ENCODE measurements at places on chromosomes 13 and 19. TPM values are rescaled to one million over a fixed set of nuclear protein-coding genes. Genes with fewer than 3 reads are reported as not detected.

Gene ZNF221
- total RNA-seq: 14.8 TPM

GRCh38 chr19:57709616-57710015 is 612 bp upstream of the ZNF154 start:
- DNase-seq: no peak

GRCh38 chr13:31209172-31209840 is 9.5 kb downstream of the B3GLCT start:
- DNase-seq: no peak

Gene FSD1
- 22.2 TPM for total RNA-seq

DNA sequence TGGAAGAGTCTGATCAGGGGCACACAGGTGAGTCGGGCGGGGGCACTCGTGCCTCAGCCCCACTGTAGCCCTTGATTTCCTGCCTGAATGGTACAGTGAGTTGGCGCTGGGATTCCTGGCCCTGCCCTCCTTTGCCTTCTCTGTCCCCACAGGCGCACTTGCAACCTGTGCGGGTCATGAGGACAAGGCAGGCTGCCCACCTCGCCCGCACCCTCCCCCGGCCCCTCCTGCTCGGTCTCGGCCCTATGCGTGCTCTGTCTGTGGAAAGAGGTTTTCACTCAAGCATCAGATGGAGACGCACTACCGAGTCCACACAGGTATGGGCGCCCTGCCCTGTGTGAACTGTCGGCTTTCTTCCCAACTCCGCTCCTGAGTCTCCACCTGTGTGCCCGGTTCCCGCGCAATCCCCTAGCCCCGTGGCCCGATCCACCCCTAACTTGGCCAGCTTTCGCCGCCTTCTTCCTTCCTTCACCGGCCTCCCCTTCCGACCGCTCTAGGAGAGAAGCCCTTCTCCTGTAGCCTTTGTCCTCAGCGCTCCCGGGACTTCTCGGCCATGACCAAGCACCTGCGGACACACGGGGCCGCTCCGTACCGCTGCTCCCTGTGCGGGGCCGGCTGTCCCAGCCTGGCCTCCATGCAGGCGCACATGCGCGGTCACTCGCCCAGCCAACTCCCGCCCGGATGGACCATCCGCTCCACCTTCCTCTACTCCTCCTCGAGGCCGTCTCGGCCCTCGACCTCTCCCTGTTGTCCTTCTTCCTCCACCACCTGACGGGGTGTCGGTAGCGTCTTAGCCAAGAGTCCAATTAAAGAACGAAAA is 1.6 kb upstream of the KMT2B start:
- DNase-seq: peak; percentile 50

DNA sequence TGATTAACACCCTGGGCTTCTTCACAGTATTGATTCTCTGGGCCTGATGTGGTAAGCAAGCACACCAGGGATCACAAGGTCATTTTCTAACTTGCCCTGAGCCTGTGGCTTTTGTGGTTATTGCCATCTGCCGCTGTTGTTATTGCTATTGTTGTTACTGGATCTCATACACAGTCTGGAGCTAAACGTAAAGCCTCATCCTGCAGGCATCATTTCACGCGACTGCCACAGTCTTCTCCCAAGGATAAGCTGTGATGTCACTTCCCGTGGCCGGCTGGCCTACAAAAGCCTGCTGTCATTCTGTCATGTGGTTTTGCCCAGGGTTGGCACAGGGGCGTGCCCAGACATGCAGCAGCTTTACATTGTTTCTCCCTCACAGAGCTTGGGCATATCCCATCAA is 154.0 kb upstream of the GPR12 start:
- DNase-seq: no peak

DNA sequence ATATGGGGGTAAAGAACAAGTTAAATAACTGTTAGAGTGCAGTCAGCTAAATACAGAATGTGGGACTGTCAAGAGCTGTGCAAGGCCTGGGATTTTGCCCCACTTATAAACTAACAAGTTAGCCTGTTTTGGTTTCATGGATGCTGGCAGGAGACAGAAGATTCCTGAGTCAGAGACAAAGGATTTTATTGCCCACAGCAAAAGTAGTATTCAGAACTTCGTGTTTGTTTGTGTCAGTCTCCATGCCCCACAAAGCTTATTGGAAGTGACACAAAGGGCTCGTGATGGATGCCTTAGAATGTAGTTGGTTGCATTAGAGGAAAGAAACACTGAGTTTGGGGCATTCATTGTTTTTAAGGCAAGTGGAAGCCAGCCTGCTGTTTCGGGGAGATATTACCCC is 22.2 kb upstream of the SPRYD7 start:
- no peak for DNase-seq

GRCh38 chr13:106517109-106517847 is 18.2 kb downstream of the EFNB2 start:
- no peak for DNase-seq

GRCh38 chr13:89372193-89372592 is 1701.0 kb downstream of the SLITRK5 start:
- DNase-seq: no peak

Gene CACTIN
- total RNA-seq: 43.9 TPM

GRCh38 chr13:45238945-45239795 is 38.3 kb upstream of the KCTD4 start:
- no peak for DNase-seq

DNA sequence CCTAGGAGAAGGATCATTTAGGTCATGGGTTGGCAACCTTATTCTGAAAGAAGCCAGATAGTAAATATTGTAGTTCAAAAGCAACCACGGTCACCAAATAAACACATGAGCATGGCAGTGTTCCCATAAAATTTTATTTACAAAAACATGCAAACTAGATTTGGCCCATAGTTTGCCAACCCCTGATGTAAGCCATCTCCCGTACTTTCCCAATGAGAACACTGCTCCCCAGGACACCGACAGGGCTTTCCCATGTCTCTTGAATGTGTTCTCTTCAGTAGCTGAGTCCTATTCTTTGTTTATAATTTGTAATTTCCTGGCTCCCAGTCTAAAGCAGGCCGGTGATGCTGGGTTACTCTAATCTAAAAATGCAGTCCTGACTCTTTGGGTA is 239.6 kb downstream of the LHFPL6 start:
- no peak for DNase-seq

Gene SBNO2
- 40.9 TPM for total RNA-seq

GRCh38 chr19:34428549-34429285 is 536 bp downstream of the UBA2 start:
- no peak for DNase-seq

GRCh38 chr13:41971848-41972247 is 10.9 kb upstream of the VWA8 start:
- DNase-seq: no peak

GRCh38 chr13:32863596-32863995 is 152.6 kb upstream of the KL start:
- DNase-seq: no peak

DNA sequence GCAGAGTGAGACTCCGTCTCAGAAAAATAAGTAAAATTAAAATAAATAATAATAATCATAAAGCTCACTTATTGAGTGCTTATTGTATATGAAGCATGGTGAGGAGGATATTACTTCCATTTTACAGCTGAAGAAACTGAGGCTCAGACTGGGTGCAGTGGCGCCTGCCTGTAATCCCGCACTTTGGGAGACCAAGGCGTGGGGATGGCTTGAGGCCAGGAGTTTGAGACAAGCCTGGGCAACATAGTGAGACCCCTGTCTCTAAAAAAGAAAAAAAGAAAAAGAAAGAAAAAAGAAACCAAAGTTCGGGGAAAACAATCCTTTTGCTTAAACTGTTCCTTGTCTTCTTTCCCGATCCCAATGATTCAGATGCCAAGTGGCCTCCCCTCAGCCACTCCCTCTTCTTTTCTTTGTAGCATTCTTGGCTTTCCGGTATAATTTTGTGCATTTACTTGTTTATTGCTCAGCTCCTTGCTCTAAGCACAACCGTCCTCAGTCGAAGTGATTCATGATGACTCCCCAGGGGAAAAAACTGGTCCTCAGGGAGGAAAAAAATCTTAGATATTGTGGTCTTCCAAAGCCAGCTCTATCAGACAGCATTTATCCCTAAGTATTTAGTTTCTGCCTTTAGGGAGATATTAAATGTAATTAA is 965 bp upstream of the EIF3G start:
- no peak for DNase-seq

DNA sequence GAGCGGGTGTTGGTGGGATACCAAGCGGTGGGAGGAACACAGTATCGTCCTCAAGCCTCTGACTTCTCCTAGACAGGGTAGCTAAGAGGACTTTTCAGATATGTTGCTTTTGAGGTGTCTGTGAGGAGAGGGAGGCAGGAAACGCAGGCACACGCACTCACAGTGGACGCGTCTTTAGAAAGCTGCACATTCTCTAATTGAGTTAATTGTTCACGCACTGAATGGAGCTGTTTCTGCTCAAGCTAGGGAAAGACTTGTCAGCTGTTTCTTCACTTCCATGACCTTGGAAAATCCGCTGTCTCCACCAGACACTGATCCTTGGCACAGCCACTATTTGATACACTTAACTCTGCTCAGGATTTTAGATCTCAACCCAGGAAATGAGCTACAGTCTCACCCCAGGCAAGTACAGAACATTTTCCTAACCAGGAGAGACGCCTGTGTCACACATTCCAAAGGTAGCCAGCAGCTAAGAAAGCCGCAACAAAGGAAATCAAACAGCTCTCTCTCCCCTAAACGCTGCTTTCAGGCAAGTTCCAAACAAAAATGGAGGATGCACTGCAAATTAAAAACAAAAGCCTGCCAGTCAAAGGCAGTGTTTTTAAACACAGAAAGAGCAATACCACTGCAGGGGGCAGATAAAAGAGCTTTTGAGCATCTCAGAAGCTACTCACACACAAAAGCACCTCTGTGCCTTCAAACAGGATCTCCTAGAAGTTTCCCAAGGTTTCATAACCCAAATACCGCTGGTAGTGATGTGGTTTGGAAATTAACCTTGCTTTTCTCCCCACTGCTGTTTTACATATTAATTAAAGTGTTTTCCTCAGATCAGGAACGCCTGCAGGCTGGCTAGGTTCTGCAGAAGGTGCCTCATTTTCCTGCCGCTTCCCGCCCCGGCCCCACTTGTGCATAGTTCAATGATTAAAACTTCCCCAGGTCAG is 57.3 kb downstream of the IRS2 start:
- no peak for DNase-seq

- DNase-seq: no peak
These were observed 1.6 kb downstream of the ZNF649 start for GRCh38 chr19:51903192-51903591.

All from progenitor cell of endocrine pancreas (in vitro differentiated cells).